ENCODE measurements at places on chromosomes 13 and 19. TPM values are rescaled to one million over a fixed set of nuclear protein-coding genes. Genes with fewer than 3 reads are reported as not detected.
A peak's percentile ranks its signal among the peaks of the same experiment; 100 is the strongest.

Gene FGF21
- total RNA-seq = not detected

GRCh38 chr19:55339889-55340783 is 460 bp downstream of the KMT5C start:
- DNase-seq = no peak
- H3K27me3 ChIP-seq = no peaks in the 10 kb centered on the region
- peaks cover 35% of the 10 kb centered on the region for H3K4me1 ChIP-seq
- peak overlapping the region; percentile 96 for H3K27ac ChIP-seq
- H3K36me3 ChIP-seq = peaks cover 35% of the 10 kb centered on the region

GRCh38 chr19:7970716-7971448 is 27.4 kb upstream of the TIMM44 start:
- H3K27me3 ChIP-seq = no peaks in the 10 kb centered on the region
- H3K4me3 ChIP-seq = no peak overlapping the region
- peak; percentile 23 for DNase-seq
- no peak overlapping the region for H3K27ac ChIP-seq
- no peaks in the 10 kb centered on the region for H3K4me1 ChIP-seq

- no peak for DNase-seq
- H3K4me1 ChIP-seq = no peaks in the 10 kb centered on the region
- H3K27ac ChIP-seq = no peak overlapping the region
Measured at GRCh38 chr13:78841358-78841963, 182.5 kb upstream of the OBI1 start.

Gene GJB2
- 0.20 TPM for total RNA-seq

DNA sequence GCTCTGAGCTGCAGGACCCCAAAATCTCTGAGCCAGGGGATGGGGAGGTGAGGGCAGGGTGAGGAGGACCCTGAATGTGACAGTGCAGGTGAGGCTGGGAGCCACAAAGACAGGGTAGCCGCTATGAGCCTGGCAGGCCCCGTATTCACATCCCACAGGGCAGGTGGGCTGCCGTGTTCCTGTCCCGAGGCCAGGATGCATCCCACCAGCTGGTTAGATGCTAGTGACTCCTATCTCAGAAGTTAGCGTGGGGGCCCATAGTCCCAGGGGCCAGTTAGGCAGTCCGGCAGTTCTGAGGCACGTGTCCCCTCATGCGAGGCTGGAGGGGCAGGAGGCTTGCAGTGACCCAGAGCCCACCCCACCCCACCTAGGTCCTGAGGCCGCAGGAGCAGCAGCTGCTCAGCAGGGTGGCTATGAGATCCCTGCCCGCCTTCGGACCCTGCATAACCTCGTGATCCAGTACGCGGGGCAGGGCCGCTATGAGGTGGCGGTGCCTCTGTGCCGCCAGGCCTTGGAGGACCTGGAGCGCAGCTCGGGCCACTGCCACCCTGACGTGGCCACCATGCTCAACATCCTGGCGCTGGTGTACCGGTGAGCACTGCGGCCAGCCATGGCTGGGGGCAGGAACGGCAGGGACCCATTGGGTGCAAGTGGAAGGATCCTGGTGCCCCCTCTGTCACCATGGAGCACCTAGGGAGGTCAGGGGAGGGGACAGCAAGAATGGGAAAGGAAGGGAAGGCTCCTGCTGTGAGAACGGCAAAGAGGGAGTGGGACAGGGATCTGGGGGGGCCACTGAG is 7.2 kb downstream of the KLC3 start:
- H3K27ac ChIP-seq = no peak overlapping the region
- no peak for DNase-seq
- no peaks in the 10 kb centered on the region for H3K27me3 ChIP-seq
- no peaks in the 10 kb centered on the region for H3K36me3 ChIP-seq
- no peaks in the 10 kb centered on the region for H3K4me1 ChIP-seq

Gene CEACAM20
- total RNA-seq = not detected

Gene COL5A3
- 102 TPM for total RNA-seq

- no peaks in the 10 kb centered on the region for H3K4me1 ChIP-seq
- H3K36me3 ChIP-seq = peaks cover 5% of the 10 kb centered on the region
- H3K4me3 ChIP-seq = no peak overlapping the region
Measured at GRCh38 chr13:28147495-28147894, 9.2 kb downstream of the PAN3 start.

DNA sequence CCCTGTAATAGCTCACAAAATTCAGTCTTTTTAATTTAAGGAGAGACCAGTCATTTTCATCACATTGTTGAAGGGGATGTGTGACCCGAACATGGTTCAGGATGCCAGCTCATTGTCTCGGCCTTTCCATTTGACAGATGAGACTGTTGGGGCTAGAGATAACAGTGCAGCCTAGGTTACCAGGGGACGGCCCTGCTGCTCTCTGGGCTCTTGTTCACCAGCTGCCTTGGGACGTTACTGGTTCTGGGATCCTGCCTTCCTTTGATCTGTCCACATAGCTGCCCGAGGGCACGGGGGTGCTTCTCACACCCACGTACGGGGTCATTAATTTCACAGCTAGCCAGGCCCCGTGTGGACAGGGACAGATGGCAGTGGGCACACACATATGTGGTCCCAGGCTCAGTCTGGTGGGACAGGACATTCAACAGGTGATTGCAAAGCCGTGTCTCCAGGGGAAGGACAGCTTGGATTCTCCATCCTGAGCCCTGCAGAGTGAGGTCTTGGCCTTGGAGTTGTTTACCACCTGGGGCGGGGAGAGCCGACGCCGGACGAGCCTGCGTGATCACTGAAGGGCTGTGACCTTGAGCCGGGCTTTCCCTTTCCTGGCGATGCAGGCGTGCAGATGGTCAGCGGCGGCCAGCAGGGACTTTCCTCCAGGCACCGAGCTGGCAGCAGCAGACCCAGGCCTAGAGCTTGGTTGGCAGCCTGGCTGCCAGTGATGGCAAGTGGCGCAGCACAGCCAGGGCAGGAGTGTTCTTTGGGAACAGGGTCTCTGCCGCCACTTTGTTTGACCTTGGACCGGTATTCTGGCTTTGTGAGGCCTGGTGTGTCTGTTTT is 26.7 kb upstream of the NPAS1 start:
- no peak for DNase-seq
- H3K27ac ChIP-seq = no peak overlapping the region
- no peak overlapping the region for H3K4me3 ChIP-seq
- H3K27me3 ChIP-seq = no peaks in the 10 kb centered on the region
- peaks cover 15% of the 10 kb centered on the region for H3K4me1 ChIP-seq

Gene CEACAM1
- total RNA-seq = not detected

Gene TMEM255B
- total RNA-seq = 12.0 TPM

- no peaks in the 10 kb centered on the region for H3K27me3 ChIP-seq
- H3K36me3 ChIP-seq = no peaks in the 10 kb centered on the region
- no peak overlapping the region for H3K27ac ChIP-seq
- no peak for DNase-seq
Measured at GRCh38 chr13:110447058-110447511, 114.4 kb downstream of the RAB20 start.

- H3K27me3 ChIP-seq = no peaks in the 10 kb centered on the region
- DNase-seq = no peak
- H3K4me1 ChIP-seq = peaks cover 83% of the 10 kb centered on the region
- H3K27ac ChIP-seq = no peak overlapping the region
Measured at GRCh38 chr19:45045671-45046353, 7.0 kb downstream of the CLASRP start.

Measured in tibial nerve (tissue), 4 donors.